ENCODE measurements at places on chromosomes 6 and 20. TPM values are rescaled to one million over a fixed set of nuclear protein-coding genes. Genes with fewer than 3 reads are reported as not detected.

BTN2A1 gene
- 20.3 TPM for total RNA-seq

MAS1L gene
- total RNA-seq = not detected

DNA sequence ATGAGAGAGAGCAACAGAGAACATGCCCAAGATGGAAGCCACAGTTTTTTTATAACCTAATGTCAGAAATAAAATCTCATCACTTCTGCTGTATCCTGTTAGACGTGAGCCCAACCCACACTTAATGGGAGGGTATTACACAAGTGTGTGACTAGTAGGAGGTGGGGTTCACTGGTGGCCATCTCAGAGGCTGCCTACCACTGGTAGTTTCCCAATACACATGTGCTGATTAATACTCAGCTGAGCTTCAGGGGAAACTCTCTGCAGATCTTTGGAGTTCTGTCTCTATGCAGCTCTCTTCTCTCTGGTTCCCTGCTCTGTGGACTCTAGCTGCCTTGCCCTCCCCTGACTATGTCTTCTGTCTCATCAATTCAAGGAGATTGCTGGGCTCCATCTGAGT is 35.7 kb downstream of the CNBD2 start:
- no peak for DNase-seq

GRCh38 chr6:117483645-117484016 is 1.2 kb downstream of the DCBLD1 start:
- DNase-seq = no peak

DNA sequence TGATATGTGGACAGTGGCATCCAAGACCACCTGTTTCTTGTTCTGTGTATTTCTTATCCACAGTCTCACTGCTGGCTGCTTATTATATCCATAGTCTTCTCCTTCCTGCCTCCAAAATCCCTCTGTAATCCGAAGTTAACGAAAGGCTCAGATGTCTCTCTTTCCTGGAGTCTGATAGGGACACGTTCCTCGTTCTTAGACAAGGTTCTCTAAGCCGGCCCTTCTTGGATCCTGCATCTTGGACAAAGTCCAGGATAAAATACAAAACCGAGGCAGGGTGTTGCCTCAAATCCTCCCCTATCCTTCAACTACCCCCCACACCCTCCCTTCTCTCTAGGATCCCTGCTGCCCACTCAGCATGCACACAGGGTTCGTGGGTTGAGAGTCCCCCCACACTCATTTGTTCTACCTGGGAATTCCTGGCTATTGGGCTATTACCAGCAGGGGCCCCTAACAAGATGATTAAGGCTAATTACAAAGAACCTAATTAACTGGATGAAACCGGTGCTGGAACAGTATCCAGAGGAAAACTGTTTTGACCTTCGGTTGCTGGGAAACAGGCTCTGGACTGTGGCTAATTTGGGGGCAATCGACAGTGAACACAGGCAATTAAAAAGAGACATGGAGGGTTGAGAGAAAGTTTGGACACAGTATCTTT is 32.7 kb upstream of the MRPS10 start:
- DNase-seq = no peak

DNA sequence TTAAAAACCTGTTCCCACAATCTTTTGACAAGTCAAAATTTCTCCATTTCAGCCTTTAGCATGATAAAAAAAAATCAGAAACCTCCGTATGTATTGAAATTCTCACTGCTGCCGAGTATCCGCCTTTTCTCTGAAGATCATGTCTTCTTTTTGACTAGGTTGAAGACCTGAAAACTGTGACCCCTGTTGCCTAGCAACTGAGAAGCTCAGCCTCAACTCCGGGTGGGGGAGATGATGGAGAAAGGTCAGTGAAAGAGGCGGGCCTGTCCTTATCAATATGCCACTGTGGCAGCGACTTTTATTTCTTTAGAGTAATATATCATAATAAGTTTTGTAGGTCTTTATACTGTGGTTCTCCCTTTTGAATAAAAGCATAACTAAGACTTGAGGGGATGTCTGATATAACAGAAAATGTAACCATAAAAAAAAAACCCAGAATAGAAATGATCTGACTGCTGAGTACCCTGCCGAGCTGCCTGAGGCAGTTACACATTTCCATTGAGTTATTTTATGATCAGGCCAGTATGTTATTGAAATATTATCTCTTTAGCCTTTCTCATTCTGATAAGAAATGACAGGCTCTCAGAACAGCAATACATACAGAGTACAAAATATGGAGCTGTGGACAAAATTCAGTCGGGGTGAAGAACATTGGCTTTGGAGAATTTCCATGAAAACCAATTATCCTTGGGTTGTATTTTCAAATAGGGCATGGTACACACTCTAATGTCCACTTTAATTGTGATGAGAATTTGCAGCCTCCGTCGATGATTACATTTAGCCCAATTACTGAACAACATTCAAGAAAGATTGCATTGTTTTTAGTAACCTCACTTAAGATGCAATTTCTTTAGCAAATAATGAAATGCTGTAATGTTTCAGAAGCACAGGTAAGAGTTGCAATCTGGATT is 136.7 kb upstream of the EEF1E1 start:
- DNase-seq = no peak

DNA sequence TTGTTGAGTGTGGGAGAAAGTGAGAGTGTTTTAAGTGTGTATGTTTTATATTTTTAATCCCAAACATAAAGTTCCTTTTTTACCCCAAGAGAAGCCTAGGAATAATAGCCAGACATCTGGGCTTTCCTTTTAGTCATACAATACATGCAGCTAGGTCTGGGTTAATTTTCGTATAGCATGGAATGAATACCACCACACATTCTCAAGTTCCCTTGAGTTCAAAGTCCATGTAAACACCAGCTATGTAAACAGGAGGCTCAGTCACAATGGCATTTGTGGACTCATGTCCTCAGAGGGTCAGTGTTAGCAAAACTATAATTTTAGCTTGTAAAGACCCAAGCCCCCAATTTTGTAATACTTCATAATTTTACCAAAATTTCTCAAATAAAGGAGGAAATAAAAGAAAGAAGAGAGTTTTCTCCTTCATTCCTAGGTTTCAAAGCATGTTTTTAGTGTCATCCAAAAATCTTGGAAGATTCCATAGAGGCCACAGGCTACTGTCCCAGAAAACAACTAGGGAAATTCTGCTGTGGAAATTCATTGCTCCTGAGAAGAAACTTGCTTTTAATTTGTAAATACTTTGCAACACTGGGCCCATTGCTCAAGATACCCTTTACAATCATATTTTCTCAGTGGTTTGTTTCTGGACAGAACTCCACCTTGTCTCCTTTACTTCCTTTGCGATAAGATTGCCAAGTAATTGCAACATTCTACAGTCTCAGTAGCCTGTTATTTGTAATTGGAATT is 671.2 kb downstream of the COL12A1 start:
- DNase-seq = peak; percentile 34

DNA sequence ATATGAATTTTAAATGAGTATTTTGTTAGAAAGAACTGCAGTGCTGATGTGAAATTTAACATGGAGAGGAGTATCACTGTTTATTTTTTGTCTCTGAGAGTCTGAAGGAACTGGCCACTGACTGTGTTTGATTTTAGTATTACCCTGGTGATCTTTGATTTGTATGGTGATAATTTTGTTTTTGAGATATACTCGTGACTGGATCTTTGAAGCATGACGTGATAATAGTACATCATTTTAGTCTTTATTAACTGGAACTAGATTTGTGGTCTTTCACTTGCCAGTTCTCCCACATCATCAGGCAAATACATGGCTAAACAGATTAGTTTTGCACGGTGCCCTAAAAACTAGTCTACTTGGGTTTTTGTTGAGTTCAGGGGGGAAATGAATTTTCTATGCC is 55.5 kb downstream of the ARID1B start:
- no peak for DNase-seq

DNA sequence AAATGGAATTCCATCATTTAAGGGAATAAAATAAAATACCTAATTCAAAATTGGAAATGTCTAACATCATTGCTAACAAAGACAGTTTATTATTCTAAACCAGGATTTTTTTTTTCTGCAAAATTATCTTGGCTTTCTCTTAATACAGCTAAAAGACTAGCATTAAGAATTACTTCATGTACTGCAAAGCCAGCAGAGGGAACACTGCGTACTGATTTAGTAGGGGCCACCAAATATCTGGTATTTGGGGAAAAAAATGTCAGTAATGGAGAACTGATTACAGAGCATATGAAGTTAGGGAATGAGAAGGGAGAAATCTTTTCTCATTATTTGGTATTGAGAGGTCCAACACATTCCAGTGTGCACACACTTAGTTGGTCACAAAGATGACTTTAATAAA is 3.2 kb upstream of the SOX4 start:
- DNase-seq = no peak

DNA sequence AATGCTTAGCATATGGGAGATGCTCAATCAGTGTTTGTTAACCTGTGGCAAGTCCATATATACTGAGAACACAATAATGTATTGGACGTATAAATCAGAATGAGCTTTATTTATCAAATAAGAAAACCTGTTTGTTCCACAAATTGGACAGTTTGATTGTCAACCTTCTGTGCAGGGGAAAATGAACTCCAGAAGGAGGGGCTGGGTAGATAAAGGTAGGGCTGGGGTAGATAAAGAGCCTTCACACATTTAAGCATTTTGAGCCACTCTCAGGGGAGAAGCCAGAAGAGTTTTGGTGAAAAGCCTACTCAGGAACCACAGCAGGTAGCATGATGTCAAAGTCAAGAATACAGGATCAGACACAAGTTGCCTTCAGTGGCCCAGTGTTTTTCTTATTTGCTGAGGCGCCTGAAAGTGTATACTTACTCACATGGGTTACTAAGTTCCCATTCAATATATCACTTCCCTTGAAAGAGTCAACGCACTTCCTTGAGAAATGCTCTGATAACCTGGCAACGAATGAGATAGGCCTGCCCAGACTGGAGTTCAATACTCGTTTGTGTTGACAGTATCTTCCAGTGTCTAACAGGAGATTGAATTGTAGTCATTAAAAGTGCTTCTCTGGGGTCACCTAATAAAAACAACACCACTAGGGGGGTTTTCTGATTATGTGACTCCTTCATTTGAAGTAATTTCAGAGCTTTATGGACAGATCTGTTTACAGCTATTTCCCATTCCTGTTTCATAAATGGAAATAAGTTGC is 263.9 kb upstream of the CITED2 start:
- no peak for DNase-seq

GRCh38 chr20:24784607-24785006 is 164.5 kb upstream of the CST7 start:
- no peak for DNase-seq

DNA sequence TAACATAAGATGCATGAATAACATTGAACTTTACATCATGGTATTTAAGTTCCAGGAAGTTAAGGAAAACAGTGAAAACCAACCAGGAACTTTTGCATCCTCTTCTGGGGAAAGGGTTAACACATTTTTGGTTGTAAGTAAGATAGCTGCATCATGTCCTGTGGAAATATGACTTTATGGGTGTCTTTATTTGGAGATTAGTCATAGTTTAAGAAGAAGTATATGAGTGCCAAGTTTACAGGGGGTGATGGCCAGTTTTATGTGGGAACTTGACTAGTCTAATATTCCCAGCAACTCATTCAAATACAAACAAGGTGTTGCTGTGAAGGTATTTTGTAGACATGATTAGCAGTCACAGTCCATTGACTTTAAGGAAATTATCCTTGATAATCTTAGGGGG is 78.0 kb downstream of the PDE10A start:
- DNase-seq = no peak

DNA sequence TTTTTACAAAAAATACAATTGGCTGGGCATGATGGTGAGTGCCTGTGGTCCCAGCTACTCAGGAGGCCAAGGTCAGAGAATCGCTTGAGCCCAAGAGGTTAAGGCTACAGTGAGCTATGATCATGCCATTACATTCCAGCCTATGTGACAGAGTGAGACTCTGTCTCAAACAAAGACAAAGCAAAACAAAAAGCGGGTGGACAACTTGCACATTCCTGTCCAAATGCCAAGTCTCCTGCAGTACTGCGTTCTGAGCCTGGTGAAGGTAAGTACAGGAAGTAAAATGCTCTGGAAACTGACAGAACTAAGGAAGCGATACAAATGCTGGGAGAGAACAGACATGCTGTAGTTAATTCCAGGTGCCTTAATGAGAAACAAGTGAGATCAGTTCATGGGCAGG is 20.4 kb upstream of the TMEM242 start:
- no peak for DNase-seq

GRCh38 chr6:135161411-135162395 is 19.4 kb upstream of the MYB start:
- no peak for DNase-seq

GRCh38 chr6:109793792-109794191 is 102.7 kb downstream of the FIG4 start:
- peak; percentile 72 for DNase-seq

GRCh38 chr20:44431502-44432234 is 44.0 kb upstream of the TTPAL start:
- DNase-seq = no peak

GRCh38 chr20:7933346-7933745 is 6.9 kb downstream of the HAO1 start:
- DNase-seq = no peak

DNA sequence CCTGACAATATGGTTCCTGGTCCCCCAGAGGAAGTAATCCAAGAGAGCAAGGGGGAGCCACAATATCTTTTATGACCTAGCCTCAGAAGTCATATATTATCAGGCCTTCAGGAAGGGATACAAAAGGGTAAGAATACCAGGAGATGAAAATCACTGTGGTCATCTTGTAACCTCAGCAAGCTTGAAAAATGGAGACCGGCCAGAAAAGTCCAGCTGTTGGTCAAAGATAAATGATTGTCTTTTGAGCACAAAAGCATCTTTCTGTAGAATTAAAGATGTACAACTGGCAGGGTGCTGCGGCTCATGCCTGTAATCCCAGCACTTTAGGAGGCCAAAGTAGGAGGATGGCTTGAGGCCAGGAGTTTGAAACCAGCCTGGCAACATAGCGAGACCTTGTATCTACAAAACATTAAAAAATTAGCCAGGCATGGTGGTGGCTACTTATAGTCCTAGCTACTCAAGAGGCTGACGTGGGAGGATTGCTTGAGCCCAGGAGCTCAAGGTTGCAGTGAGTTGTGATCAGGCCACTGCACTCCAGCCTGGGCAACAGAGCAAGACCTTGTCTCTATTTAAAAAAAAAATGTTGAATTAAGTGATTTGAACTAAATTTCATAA is 118.0 kb upstream of the MARCKS start:
- no peak for DNase-seq

DNA sequence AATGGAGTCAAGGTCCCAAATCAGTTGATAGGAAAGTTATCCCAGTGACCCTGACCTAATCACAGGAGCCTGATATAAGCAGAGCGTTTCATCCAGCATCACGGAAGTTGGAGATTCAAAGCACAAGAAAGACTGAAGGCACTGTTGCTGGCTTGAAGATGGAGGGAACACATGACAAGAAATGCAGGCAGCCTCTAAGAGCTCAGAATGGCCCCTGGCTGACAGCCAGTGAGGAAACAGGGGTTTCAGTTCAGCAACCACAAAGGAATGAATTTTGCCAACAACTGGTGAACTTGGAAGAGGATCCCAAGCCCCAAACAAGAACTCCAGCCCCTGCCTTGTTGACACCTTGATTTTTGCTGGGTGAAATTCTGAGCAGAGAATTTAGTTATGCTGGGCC is 778.5 kb downstream of the MAFB start:
- DNase-seq = no peak

GRCh38 chr6:129186988-129187387 is 304.1 kb downstream of the LAMA2 start:
- peak; percentile 54 for DNase-seq

Data from Caki2 (cell line).